ENCODE measurements at places on chromosomes 7 and 10.
A peak's percentile ranks its signal among the peaks of the same experiment; 100 is the strongest.

DNA sequence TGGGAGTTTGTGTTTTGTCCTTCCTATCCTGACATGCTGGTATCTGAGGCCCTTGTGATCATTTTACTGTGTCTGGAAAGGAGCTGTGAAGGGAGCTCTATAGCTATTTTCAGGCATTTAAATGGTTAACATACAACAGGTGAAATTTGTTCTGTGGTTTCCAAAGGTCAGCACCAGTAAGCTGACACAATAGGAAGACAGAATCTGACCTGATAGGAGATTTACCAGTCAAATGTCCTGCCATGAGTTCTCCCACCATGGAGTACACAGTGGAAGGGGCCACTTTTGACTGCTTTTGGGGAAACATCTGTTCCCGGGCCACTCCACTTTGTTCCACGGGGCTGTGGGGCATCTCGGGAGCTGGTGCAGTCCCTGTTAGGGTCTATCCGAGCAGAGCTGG lies 17.6 kb downstream of the FKBP6 start:
- no peak for DNase-seq

DNA sequence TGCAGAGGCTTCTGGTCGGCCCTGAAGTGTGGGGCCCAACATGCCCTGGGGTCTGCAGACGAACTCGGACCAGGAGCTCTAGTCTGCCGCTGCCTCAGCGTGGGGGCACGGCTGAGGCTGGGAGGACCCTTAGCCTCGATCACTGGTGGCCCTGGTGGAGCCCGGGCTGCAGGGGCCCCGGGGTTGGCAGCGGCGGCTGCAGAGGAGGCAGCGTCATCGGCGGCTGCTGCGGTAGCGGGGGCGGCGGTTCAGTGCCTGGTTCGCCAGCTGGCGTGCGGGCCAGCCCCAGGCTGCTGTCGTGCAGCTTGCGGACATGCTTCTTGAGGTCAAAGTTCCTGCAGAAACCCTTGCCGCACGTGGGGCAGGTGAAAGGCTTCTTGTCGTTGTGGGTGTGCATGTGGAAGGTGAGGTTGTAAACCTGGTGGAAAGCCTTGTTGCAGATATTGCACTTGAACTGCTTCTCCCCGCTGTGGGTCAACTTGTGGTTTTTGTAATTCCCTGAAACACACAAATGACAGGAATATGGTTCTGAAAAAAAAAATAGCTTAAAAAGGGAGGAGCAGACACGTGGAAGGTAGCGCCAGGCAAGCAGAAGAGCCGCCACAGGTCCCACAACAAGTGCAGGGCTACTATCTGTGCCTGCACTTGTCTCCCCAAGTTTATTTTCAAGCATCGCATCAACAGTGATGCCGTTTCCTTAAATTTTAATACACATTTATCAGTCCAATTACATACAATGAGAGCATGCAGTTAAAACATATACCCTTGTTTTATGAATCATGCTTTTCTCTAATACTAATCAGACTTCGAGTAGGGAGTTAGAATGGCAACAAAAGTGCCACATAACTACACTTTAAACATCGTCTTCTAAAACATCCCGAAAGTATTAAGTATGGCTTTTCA lies 2.4 kb downstream of the FEZF1 start:
- no peak for DNase-seq

- DNase-seq, result peak; percentile 10
Measured at GRCh38 chr7:95396136-95397032, at the start of gene PON3. PON3 (minus strand) TSS chr7:95396375; CDS start chr7:95396350, 25 bp downstream.

- DNase-seq, result no peak
Measured at GRCh38 chr7:68573271-68574005, 1024.8 kb upstream of the AUTS2 start.

All from inflammatory macrophage treated with lipopolysaccharide for 4 hours (primary cell).